ENCODE measurements at places on chromosomes 5 and 9.
A peak's percentile ranks its signal among the peaks of the same experiment; 100 is the strongest.

DNA sequence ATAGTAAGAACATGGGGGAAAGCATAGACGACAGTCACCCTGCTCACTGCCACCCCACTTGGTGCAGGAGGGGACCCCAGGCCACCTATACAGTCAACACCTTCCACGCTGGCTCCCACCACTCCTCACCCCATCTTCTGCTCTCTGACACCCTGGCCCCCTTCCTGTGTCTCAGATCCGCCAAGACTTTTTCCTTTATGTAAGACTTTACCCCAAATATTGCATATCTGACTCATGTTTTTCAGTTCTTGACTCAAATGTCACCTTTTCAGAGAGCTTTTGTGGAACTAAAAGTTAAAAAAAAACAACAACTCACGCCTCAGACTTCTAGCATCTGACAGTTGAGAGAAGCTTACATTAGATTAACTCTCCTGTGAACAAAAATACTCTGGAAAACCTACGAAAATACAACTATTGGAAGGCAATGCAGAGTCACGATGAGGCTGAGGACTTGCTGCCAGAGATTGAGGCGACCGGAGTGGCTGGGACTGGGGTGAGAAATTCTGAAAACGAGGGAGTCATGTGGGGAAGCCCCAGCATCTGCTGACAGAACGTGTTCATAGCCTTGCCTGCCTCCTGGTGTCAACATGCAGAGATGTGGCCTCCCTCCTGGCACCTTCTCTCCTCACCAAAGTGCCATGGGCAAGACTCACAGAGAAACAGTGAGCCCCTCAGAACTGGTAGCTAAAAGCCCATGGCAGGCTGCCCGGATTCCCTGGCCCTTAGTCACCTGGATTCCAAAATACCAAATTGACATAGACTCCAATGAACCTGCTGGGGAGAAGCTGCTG lies 22.4 kb upstream of the FCN2 start:
- DNase-seq, result no peak

- no peak for DNase-seq
Observed at GRCh38 chr5:134638760-134639201, 6.2 kb upstream of the SAR1B start.

GRCh38 chr9:72681283-72681630 lies 159.8 kb downstream of the TMC1 start:
- no peak for DNase-seq

GRCh38 chr9:136589766-136590763 lies 44.2 kb upstream of the NOTCH1 start:
- no peak for DNase-seq

DNA sequence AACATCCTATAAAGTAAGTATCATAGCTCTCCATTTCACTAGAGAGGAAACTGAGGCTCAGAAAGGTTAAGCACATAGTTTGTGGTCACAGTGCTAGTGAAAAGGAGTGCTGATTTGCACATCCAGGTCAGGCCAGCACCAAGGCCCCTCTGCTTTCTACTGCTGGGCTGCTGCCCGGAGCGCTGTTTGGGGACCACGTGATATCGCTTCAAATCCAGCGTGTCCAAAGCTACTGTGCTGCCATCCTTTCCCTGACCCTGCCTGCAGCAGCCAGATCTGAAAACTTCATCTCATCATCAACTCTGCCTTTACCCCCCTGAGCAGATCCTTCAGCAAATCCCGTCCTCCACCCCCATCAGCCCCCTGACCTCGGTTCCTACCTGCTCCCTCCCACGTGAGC lies 40.7 kb upstream of the AKNA start:
- DNase-seq, result no peak

DNA sequence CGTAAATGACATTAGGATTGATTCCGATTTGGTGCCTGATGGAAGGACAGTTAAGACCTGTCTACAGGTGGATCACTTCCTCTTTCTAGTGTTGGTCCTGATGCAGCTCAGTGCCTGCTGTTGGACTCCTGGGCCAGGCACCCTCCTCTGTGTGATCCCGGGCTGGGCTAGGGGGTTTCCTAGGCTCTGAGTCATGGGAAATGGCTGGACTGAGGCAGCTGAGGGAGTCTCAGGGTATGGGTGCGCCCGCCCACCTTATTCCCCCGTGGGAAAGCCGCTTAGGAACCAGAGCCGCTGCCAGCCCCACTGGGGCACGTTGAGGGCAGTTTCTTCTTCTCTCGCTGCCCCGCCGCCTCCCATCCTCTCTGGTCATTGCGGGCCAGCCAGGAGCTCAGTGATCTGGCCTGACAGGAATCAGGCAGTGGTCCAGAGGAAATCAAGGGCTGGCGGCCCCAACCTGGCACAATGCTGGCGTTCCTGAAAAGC lies 12.9 kb downstream of the TCF7 start:
- no peak for DNase-seq

- DNase-seq, result no peak
Observed at GRCh38 chr5:97480313-97480712, 297.3 kb upstream of the RIOK2 start.

DNA sequence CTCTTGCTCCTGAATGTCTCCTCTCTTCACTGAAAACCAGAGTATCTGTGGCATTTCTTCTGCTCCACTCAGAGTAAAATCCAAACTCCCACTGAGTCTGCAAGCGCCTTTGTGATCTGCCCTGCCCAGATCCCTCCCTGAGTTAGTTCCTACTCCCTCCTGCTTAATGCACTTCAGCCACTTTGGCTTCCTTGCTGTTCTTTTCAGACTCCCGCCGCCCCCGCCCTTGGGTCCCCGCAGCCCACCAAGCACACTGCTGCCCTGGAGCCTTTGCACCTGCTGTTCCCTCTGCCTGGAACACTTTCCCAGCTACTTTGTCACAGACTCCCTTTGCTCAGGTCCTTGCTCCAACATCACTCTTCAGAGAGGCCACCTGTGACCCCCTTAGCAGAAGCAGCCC lies 127.2 kb upstream of the SLC25A48 start:
- DNase-seq, result no peak

GRCh38 chr9:84988621-84989020 lies 319.1 kb downstream of the NTRK2 start:
- no peak for DNase-seq

DNA sequence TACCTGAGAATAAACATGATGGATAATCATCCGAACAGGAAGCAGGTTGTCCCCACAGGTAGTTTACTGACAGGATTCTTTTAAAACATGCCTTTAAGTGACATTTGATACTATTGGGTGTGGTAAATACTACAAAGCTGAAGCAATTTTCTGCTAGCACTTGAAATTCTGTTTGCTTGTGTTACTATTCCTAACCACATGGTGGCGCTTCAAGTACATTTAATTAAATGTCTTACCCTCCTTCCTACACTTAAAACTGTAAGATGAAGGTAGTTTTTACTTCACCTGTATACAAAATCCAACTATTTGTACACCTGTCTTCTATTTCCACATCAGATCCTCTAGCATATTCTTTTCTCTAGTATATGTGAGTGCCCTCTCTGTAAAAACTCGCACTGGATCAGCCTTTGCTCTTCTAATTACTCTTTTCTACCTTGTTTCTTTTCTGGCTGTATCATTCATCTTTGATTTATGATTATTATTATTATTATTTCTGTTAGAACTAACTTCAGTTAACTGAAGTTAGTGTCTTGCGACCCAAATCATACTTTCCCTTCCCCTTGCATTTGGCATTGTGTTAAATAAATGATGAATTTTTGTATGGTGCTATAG lies 18.4 kb downstream of the SLC25A46 start:
- DNase-seq, result peak; percentile 39

GRCh38 chr5:158725297-158725851 lies 374.3 kb downstream of the EBF1 start:
- DNase-seq, result no peak

DNA sequence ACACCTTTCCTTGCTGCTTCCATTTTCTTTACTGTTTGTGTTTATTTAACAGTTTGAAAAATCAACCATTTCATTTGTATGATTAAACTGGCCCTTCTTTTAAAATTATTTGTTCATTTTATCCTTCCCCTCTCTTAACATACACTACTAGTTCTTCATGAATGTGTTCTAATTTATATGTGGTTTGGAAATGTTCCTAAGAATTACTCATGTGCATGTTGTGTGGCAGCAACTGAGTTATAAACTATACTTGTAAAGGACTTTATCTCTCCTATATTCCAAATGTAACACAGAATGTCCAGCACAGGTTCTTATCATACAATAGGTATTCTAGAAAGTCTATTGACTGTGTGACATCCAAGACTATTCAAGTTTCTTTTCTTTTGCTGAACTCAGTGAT lies 358.2 kb upstream of the MEF2C start:
- DNase-seq, result no peak

GRCh38 chr9:134861595-134862334 lies 18.8 kb upstream of the FCN2 start:
- no peak for DNase-seq

- DNase-seq, result no peak
Observed at GRCh38 chr5:173778784-173779304, 109.3 kb upstream of the CPEB4 start.

DNA sequence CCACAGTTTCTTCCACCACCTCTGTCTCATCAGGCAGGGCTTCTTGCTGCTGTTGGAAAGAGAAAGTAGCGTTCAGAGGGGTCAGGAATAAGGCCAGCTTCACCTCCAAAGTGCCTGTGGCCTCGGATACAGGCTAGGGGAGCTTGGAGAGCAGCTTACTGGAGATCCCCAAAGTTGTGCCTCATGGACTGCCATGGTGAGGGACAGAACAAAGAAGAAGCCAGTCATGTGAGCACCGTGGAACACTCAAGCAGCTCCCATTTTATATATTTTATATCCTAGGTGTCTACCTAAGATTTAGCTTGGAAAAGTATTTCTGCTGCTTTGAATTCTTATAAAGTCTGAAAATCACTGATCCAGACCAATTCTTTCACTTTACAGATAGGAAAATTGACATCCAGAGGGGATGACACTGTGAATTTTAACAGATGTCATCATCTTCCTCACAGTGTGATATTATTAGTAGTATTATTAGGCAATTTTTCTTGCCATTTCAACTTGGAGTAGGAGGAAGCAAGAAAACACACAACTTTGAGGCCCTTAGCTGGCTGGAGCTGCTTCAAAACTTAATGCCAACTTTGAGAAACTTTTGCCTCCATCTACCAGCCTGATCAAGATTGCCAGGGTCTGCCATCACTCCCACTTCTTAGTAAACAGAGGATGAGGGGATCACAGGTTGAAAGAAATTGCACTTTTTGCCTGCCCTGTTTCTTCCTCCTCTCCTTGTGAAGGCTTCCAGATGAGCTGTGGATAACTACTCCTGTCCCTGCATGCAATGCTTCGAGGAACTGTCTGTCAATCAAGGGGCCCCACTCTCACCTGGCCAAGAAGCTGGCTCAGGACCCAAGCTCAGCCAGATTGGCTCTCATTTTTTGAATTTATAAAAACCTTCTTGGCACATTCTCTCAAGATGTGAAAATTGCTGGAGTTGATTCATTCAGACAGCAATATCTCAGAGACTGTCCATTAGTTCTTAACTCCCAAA lies 11.8 kb downstream of the SPARC start:
- DNase-seq, result no peak

DNA sequence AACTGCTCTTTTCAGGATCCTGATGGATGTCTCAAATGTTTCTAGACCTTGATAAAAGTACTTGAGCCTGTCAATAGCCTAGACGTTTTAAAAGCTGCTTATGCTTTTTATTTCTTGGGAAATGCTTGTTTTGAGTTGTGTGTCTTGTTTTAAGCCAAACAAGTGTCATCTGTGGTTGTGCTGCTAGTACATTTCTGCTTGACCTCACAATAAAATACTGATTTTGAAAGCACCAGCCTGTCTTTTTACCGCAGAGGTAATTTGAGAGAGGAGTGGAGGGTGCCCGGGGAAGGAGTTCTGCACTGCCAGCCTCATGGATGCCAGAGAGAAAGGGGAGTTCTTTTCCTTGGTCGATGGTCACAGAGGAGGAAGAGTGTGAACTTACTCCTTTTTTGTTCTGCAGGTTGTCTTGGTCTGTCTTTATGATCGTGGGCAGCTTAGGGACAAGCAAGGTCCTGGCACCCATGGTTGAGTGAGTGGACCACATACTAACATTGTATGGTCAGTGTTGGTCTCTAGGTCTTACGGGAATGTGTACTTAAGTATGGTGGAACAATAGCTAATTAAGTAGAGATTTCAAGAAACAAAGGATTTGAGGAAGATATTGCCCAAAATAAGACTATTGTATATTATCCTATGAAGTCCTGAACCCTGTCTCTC lies 61.0 kb downstream of the TRIO start:
- no peak for DNase-seq

DNA sequence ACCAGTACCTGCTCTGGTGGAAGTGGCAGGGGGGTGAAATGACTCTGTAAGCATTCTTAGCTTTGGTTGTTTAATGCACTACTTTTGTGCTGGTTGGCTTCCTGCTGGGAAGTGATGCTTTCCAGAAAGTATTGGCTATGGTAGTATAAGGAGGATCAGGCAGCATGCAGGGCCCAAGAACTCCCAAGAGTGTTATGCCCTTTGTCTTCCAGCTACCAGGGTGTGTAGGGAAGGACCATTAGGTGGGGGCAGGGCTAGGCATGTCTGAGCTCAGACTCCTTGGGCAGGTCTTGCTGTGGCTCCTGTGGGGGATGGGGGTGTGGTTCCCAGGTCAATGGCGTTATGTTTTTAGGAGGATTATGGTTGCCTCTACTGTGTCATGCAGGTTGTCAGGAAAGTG lies 135.8 kb upstream of the TRPC7 start:
- DNase-seq, result no peak

DNA sequence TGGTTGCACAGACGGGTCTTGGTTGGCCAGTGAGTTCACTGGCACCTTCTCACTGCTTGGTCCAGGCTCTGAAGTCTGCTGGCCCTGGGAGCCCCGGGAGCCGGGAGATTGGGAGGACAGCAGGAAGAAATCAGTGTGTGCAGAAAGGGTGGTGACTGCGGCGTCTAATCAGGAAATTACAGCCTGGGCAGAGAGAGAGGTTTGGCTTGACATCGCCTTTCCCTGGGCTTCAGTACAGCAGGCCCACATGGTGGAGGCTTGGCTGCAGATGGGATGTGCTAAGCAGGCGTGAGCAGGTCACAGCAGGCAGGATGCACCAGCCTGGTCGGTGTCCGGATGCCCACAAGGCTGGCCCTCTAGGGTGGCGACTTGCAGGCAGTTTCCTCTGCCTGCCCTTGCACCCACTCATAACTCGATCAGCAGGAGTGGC lies 17.2 kb downstream of the PITX1 start:
- no peak for DNase-seq

DNA sequence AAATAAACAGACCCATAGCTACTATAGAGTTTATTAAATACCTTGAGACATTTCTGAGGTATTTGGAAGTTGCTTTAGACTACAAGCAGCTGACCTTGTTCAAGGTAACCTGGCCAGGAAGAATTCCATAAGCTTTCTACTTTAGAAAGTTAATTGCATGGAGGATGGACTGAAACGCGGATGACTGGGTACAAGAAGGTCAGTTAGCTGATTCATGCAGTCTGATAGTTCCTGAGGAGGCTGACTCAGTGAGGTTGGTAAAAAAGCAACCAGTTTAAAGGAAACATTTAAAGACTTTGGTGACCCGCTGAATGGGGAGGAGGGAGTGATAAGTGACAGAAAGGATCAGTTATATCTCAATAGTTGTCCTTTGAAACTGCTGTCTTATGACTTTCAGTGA lies 670.1 kb upstream of the CDH9 start:
- DNase-seq, result no peak

GRCh38 chr5:124902097-124902821 lies 155.8 kb upstream of the ZNF608 start:
- no peak for DNase-seq

- DNase-seq, result no peak
Observed at GRCh38 chr5:143561219-143561618, 157.7 kb upstream of the NR3C1 start.

Data from neuronal stem cell (in vitro differentiated cells).